Stimulated activated CD4-positive, alpha-beta T cell treated with anti-CD3 and anti-CD28 coated beads, Interleukin-4, amount 100 ng/mL, for 1 hour (primary cell): ENCODE measurements at places on chromosomes 11 and 22.

DNA sequence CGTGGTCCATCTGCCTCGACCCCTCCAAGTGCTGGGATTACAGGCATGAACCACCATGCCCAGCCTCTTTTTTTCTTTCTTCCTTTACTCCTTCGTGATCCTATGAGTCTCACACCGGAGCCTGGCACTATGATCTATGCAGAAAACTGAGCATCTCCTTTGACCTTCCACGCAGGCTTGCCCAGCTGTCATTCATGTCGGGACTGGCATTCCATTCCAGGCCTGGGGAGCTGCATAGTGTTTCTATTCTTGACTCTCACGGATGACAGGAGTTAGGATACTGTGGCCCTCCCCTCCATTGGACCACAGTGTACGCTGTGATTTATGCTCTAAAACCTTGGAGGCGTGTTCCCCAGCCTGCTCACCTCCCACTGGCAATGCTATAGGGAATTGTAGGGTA is 611.8 kb downstream of the BRD1 start:
- DNase-seq = no peak

DNA sequence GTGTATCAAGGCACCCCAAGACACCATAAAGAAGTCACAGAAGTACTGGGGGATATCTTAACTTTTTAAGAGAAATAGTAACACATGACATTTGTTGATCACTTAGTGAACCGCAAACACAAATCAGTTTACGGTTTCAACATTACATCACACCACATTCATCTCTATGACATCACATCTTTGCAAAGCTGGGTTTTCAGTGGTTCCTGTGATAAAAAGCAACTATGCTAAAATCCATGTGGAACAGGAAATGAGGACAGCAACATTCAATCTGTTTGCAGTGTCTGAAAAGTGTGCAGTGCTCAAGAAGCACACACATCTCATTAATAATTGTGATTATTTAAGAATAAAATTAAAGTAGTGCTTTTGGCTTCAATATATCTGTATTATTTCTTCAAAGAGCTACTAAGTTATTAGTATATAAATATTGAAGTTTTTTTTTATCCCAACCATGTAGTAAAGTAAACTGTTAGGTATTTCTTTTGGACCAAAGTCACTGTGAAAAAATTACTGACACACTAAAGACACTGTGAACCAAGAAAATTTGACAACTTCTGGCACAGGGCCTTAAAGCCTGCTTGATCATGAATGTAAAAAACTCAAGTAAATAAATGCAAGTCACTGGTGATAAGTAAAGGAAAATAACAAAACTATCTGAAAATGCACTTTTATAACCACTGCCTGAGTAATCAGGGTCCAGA is 156.0 kb upstream of the SOX6 start:
- DNase-seq = no peak

DNA sequence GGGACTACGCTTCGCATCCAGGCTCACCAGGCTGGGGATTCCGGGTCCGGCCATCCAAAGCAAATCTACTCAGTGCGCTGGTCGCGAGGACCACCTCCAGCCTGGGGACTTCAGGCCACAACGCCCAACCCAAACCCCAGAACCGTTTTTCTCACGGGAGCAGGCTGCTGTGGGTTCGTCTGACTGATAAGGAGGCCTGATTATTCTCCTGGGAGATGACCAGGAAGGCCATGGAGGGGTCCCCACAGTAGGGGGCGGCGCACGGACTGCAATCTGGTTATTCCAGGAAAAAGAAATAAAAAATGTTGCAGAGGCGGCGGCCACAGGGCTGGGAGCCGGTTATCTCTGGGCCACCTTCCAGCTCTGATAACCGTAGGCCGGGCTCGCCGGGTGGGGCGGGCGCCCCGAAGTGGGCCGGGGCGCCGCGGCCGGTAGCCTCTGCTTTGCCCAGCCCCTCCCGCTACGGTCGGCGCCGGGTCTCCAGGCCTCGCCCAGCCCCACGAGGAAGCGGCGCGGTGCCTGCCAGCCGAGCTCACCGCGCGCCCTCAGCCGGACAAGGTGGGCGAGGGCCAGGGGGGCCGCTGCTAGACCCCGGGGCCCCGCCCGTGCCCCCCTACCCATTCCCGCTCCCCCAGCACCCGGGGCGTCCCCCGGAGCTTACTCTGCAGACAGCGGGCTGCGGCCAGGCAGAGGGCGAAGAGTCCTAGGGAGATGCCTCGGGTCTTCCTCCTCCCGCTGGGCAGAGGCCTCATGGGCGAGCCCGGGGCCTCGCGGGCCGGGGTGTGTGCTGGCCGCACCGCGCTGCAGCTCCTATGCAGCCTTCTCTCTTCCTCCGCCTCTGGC is 446 bp downstream of the VSTM5 start:
- no peak for DNase-seq

GRCh38 chr11:57536947-57537619 is at the start of gene SMTNL1:
Gene SMTNL1, plus strand, starts transcription at chr11:57537595. Its CDS starts 5,048 bp downstream, at chr11:57542643.
- DNase-seq = no peak

DNA sequence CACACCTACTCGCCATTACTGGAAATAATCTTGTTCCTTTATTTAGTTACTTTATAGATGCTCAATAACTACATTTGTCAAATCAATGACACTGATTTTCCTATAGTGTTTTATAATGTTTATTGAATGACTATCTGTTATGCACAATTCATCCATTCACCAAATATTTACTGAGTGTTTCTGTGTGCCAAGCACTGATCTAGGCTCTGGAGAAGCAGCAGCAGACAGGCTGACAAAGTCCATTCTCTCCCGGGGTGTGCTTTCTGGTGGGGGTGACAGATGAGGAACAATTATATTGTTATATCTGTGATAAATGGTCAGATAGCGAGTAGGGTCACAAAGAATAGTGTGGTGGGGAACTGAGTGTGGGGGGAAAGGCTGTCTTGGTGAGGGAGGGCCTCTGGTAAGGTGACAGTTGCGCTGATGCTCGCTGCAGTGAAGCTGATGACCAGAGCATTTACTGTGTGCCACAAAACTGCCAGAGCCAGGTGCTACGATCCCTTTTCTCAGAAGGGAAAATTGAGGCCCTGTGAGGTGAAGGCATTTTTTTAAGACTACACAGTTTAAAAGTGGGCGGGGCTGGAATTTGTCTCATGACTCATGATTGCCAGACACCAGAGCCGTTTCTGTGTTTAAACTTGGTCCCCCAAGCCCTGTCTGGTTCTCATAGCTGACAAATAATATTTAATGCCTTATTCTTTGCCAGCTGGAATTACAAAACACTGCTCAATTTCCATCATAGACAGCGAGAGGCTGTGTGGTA is 10.2 kb downstream of the PACS1 start:
- peak; percentile 59 for DNase-seq

GRCh38 chr11:1118755-1119603 is 38.8 kb upstream of the MUC5AC start:
- no peak for DNase-seq

GRCh38 chr22:42321908-42322561 is 51.6 kb upstream of the TCF20 start:
- DNase-seq = no peak

- DNase-seq = no peak
Measured at GRCh38 chr22:47676685-47677084, 914.2 kb downstream of the TBC1D22A start.

DNA sequence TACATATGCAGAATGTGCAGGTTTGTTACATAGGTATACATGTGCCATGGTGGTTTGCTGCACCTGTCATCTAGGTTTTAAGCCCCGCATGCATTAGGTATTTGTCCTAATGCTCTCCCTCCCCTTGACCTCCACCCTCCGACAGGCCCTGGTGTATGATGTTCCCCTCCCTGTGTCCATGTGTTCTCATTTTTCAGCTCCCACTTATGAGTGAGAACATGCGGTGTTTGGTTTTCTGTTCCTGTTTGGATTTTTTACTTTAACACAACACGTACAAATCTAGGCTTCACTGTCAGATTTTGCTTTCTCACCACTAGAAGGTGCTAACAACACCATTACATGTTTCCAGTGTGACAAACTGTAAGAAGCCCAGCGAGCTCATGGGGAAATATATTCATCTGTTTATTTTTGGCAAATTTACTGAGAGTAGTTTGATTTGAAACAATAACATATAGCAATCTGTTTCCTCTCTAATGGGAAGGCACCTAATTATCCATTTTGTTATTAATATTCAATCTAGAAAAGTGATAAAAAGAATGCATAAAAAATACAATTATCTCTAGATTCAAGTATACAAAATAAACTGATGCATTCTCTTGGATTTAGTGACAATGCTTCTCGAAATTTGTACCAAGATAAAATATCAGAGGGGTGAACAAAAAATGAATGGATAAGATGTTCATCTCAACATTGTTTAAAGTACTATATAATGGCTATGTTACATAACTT is 23.2 kb upstream of the BIRC3 start:
- no peak for DNase-seq

DNA sequence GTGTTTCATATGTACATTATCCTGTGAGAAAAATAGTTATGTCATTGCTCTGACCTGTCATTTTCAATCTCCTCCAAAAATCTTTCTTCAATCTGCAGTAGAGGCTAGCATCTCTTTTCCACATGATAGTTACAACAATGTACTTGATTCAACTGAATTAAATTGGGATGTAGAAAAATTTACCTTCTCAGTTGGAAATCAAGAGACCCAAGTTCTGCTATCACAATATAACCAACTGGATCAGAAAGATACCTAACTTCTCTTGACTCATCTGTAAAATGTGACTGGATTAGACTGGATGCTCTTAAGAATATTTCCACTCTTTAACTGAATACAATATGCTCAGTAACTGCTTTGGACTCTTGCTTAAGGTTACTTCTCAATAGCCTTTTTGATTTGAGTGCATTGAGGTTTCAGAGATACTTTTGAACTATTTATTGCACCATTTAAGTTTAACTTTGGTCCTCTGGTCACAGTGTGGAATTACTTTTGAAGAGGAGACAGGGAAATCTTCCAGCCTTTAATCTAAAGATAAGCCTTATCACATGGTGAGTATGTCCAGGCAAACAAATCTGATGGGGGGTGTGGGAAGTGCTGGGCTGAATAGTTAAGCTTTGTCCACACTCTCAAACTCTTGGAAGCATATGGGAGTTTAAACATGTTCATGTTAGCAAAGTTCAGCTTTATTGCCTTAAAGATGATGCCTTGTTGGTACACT is 82.3 kb downstream of the YAP1 start:
- no peak for DNase-seq

DNA sequence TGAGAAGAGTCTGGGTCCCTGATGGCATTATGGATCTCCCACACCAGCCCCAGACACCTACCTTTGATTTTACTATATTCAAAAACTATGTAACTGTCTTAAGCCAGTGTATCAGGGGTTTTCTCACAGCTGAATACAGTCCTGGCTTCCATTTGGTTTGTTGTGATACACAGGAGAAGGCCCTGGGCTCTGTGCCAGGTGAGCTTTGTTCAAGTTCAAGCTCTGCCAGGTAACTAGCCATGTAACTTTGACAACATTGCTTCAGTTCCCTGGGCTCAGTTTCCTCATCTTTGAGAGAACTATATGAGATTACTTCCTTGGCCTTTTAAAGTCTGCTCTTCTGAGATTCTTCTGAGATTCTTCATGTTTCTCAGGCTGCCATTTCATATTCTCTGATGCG is 327.5 kb upstream of the TENM4 start:
- DNase-seq = no peak

GRCh38 chr11:118714816-118715215 is 35.4 kb upstream of the TREH start:
- DNase-seq = no peak

DNA sequence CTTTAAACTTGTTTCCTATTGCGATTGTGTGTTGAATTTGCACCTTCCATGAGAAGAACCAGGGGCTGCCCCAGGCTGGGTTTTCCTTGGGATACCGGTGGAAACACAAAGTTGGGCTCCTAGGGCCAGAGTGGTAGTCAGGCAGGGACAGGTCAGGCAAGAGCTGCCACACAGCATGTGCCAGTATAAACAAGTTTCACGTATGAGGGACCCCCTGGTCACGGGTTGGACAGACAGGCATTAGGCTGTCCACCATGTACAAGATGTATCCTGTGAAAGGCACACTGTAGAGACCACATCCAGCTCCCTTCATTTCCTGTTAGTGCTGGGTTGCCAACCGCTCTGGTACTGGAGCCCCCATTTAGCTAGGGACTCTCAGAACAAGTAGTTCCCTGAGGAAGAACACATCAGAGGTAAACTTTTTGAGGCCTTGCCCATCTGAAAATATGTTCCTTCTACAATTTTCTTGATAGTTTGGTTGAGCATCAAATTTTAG is 8.8 kb downstream of the UPB1 start:
- DNase-seq = no peak

DNA sequence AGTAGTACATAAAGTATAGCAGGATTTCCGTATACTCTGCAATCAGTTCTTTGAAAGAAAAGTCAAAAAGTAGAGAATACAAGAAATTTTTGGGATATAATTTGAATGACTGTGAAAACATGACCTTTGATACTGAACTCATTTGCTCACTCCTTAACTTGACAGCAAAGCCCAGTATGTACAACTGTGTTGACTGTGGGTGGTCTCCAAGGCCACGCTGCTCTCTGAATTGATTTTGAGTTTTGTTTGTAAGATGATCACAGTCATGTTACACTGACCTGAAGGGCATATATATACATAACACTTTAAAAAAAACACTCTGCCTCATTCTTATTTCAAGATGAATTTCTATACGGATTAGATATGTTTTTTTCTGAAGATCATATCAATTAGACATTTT is 9.5 kb upstream of the AMOTL1 start:
- no peak for DNase-seq

DNA sequence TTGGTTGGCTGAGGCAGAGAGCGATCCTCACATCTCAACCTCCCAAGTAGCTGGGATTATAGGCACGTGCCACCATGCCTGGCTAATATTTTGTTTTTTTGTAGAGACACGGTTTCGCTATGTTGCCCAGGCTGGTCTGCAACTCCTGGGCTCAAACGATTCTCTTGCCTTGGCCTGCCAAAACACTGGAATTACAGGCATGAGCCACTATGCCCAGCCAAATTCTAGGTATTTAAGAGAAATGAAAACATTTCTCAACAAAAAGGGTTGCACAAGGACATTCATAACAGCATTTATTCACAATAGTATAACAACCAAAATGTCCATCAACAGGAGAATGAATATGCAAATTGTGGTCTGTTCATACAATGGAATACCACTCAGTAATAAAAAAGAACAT is 31.7 kb upstream of the RBX1 start:
- no peak for DNase-seq

GRCh38 chr11:1917523-1918435 is 1.7 kb upstream of the TNNT3 start:
- no peak for DNase-seq

DNA sequence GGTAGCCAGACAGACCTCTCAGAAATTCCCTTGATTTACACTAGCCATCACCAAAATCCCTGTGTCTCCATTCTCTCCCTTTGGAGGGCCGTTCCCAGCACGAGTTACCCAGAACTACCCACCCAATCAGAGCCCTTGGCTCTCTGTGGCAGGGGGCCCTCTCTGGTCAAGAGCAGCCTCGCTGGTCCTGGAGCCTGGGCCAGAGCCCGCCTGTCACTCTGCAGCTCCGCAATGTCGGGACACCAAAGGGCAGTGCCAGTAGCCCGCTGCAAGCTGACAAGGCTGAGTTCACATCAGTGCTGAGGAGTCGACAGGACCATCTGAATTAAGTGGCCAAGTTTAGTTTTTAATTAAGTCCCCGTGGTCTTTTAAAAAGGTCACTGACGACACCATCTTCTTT is 241.6 kb downstream of the ST3GAL4 start:
- no peak for DNase-seq
